Pancreas (tissue), 10 donors: ENCODE measurements at places on chromosomes 11 and 22.

- H3K4me1 ChIP-seq = peaks cover 4% of the 10 kb centered on the region
- no peaks in the 10 kb centered on the region for H3K36me3 ChIP-seq
- no peak overlapping the region for H3K4me3 ChIP-seq
- no peaks in the 10 kb centered on the region for H3K27me3 ChIP-seq
- DNase-seq = no peak
Observed at GRCh38 chr11:103703954-103704353, 332.5 kb upstream of the DDI1 start.

GRCh38 chr22:35552196-35552842 lies 11.7 kb downstream of the RASD2 start:
- no peaks in the 10 kb centered on the region for H3K4me1 ChIP-seq
- H3K27ac ChIP-seq = no peak overlapping the region
- H3K36me3 ChIP-seq = no peaks in the 10 kb centered on the region

DNA sequence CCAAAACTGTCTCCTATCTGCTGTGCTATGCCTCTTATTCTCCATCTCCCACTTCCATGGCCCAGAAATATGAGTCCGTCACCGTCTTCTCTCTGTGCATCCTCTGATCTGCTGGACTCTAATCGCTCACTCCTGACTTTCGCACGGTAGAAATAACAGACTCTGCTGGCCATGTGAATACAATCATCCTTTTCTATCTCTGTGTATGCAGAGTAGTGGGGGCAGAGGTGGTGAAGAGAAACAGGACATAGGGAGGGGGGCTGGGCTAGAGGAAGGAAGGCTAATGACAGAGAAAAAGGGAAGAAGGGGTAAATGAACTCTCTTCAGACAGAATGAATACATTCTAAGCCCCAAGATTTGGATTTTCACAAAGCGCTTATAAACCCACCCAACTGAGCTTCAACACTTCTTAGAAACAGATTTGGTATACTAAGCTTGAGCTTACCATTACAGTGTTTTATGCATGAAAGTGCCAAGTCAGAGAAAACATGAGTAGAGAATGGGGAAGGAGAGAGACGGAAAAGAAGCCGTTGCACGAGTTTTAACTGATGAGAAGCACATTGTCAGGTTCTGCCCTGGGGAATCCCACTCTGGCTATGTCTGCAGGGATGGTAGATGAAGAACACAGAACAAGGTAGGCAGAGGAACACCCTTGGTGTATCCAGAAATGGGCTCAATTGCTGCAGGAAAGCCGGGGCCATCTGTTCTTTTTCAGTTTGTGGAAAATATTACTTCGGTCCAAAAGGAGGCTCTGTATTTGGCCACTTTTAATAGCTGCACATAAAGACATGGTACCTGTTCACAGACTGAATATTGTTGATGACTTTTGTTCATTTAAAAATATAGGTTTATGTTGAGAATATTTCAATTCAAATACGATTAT lies 324.7 kb downstream of the ETS1 start:
- no peak overlapping the region for H3K27ac ChIP-seq
- no peak for DNase-seq
- H3K36me3 ChIP-seq = no peaks in the 10 kb centered on the region

- peak overlapping the region; percentile 96 for H3K4me3 ChIP-seq
- H3K27ac ChIP-seq = peak overlapping the region; percentile 97
- H3K4me1 ChIP-seq = no peaks in the 10 kb centered on the region
- DNase-seq = no peak
- H3K27me3 ChIP-seq = no peaks in the 10 kb centered on the region
- H3K36me3 ChIP-seq = no peaks in the 10 kb centered on the region
Observed at GRCh38 chr11:46616551-46617133, 385 bp downstream of the HARBI1 start.

- no peaks in the 10 kb centered on the region for H3K27me3 ChIP-seq
- no peaks in the 10 kb centered on the region for H3K36me3 ChIP-seq
- peaks cover 7% of the 10 kb centered on the region for H3K4me1 ChIP-seq
- no peak overlapping the region for H3K27ac ChIP-seq
Observed at GRCh38 chr22:38569181-38569971, 607 bp downstream of the DMC1 start.

DNA sequence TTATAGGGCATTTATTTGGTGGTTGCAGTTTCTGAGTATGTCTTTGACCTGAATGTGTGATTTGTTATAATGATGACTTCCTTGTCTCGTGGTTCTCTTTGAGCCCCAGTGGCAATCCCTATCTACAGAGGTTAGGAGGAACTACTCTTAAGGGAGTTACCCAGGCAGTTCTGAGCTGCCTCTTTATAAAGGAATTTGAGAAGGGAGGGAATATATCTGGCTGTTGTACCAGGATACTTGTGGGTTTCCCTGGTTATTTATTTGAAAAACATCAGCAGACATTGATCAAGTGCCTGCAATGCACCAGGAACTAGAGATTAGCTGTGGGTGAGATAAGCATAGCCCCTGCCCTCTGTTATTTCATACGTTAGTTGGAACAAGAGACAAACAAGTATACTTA lies 243.5 kb upstream of the ARHGAP20 start:
- no peak for DNase-seq
- no peaks in the 10 kb centered on the region for H3K4me1 ChIP-seq
- H3K27ac ChIP-seq = no peak overlapping the region
- H3K4me3 ChIP-seq = no peak overlapping the region

GRCh38 chr11:59891781-59892181 lies 13.2 kb downstream of the OOSP3 start:
- no peaks in the 10 kb centered on the region for H3K27me3 ChIP-seq
- DNase-seq = no peak
- no peak overlapping the region for H3K4me3 ChIP-seq
- H3K36me3 ChIP-seq = no peaks in the 10 kb centered on the region

DNA sequence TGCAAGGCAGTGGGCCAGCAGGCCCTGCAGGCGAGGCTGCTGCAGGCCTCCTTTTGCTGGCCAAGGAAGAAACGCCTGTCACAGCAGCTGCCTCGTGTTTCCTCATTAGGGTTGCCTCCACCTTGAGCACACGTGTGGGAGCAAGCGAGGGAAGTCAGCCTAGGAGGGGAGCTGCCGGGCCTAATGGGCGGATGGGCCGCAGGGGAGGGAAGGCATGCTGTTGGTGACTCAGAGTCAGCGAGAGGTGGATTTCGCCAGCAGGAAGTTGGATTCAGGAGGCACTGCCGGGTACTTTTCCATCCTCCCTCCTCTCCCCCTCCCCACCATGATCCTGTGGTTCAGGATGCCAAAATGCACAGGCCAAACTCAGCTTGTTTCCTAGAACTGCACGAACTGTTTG lies 498.7 kb downstream of the METTL15 start:
- no peaks in the 10 kb centered on the region for H3K4me1 ChIP-seq
- H3K27ac ChIP-seq = no peak overlapping the region
- H3K36me3 ChIP-seq = no peaks in the 10 kb centered on the region
- no peaks in the 10 kb centered on the region for H3K27me3 ChIP-seq
- no peak overlapping the region for H3K4me3 ChIP-seq

DNA sequence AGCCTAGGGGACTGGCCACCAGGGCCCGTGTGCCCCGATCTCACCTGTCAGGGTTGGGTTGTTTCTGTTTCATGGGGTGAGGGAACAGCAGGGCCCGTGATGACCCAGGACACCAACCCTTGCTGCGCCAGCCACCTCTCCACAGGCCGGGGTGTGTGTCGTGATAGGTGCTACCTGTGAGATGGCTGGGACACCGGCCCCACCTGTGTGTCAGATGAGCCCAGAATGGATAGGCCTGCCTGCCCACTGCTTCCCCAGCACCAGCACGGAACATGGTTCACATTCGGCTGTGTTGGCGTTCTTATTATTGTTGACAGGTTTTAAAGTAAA lies 7.1 kb downstream of the CLDN5 start:
- H3K27me3 ChIP-seq = no peaks in the 10 kb centered on the region
- H3K27ac ChIP-seq = no peak overlapping the region
- DNase-seq = no peak
- no peaks in the 10 kb centered on the region for H3K36me3 ChIP-seq
- no peaks in the 10 kb centered on the region for H3K4me1 ChIP-seq
- H3K4me3 ChIP-seq = no peak overlapping the region

DNA sequence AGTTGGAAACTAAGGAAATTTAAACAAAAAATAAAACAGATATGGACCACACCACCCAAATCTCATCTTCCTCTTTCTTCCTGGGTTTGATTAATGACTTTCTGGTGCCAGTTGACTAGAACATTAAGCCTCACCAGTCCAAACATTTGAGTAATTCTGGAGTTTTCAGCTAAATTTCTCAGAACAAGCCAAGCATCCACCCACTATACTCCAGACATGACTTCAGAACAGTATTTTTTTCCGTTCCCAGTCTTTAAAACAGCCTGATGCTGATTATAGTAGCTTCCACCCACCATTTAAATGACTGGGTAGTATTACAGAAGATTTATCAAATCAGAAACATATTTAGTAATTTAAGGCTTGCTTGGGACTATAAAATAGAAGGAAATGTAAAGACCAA lies 230.9 kb upstream of the UBASH3B start:
- H3K4me3 ChIP-seq = no peak overlapping the region
- no peak for DNase-seq
- H3K4me1 ChIP-seq = no peaks in the 10 kb centered on the region
- H3K27me3 ChIP-seq = no peaks in the 10 kb centered on the region
- no peaks in the 10 kb centered on the region for H3K36me3 ChIP-seq
